ENCODE measurements at places on chromosomes 12 and 14.

- DNase-seq, result no peak
Measured at GRCh38 chr12:116434155-116435011, 124.8 kb upstream of the MAP1LC3B2 start.

DNA sequence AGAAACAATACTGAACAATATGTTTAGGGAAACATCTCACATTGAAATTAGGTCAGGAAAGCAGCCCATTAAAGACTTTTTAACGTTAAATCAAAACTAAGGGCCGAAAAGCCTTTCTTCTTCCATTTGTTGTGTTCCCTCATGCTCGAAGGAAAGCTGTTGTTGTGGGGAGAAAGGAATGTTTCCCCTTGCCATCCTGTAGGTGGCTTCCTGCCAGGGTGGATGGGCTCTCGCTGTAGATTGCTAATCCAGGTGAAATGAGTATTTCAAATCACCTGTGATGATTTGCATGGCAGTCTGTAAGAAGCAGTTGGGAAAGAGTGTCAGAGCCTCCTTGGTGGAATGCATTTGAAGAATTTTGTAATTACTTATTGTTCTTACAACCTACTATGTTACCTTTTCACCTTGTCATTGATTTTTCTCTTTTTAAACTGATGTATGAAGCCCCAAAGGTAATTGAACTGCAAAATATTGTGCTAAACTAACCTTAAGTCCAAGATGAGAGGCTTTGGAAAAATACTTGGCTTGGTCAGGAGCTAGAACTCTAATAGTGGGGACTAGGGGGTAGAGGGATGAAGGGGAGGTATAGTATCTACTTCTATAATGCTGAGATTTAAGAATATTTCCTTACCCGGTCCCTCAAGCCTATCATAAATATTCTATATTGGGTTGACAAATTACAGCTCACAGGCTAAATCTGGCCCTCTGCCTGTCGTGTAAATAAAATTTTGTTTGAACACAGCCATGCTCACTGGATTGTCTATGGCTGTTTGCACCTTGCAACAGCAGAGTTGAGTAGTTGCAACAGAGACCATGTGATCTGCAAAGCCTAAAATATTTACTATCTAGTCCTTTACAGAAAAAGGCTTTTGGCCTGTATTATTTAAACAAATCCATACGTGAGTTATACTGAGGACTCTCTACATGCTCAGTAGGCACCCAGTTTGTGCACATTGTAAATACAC lies 7.7 kb upstream of the DCP1B start:
- no peak for DNase-seq

GRCh38 chr14:84493779-84494178 lies 1036.2 kb upstream of the FLRT2 start:
- no peak for DNase-seq

GRCh38 chr12:79737875-79738718 lies 47.3 kb upstream of the PAWR start:
- no peak for DNase-seq

GRCh38 chr12:53252349-53252916 lies 15.7 kb upstream of the ESPL1 start:
- no peak for DNase-seq

- no peak for DNase-seq
Measured at GRCh38 chr12:400828-401227, 616 bp upstream of the CCDC77 start.

GRCh38 chr12:16385782-16386646 lies 38.6 kb downstream of the MGST1 start:
- no peak for DNase-seq

DNA sequence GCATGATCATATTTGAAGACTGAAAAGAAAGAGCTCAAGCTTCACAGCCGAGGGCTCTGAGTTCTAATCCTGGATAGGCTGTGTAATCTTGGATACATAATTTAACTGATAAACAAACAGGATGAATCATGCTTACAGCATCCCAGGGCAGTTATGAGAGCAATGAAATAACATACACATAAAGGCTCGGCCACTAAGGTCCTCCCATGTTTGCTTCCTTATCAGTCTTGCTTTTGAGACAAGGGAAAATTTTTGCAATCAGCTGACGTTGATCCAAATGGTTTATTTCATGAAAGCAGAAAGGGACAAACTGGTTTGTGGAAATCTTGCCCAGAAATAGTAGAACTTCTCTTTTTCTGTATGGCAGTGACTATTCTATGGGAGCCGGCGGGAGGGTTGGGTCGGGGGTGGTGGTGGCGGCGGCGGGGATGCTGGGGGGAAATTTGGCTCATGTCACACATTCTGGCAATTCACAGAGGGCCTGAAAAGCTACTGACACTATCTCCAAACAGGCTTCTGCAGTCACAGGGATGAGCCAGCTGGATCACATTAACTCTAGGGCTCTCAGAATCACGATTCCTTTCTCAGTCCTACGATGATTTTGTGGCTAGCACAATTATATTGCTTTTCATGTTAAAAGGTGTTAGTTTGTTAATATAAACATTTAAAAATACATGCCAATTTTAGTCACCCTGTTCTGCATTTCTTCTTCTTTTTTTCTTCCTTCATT lies 124.5 kb downstream of the SLC8A3 start:
- DNase-seq, result no peak

DNA sequence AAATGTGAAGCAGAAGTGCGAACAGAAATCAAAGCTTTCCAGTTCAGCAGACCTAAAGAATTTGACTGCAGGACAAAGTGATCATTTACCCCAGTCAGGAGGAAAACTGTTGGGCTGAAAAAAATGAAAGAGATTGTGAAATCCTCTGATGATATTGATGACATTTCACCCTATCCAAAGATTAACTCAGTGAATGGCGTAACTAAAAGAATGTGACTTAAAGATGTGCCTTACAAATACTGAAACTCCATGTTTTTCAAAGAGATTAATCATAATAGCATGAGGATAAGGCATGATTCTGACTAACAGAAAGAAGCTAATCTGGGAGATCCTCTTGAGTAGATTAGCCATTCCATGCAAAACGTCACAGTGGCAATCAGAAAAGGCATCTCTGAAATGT lies 225.6 kb downstream of the DUSP6 start:
- no peak for DNase-seq

DNA sequence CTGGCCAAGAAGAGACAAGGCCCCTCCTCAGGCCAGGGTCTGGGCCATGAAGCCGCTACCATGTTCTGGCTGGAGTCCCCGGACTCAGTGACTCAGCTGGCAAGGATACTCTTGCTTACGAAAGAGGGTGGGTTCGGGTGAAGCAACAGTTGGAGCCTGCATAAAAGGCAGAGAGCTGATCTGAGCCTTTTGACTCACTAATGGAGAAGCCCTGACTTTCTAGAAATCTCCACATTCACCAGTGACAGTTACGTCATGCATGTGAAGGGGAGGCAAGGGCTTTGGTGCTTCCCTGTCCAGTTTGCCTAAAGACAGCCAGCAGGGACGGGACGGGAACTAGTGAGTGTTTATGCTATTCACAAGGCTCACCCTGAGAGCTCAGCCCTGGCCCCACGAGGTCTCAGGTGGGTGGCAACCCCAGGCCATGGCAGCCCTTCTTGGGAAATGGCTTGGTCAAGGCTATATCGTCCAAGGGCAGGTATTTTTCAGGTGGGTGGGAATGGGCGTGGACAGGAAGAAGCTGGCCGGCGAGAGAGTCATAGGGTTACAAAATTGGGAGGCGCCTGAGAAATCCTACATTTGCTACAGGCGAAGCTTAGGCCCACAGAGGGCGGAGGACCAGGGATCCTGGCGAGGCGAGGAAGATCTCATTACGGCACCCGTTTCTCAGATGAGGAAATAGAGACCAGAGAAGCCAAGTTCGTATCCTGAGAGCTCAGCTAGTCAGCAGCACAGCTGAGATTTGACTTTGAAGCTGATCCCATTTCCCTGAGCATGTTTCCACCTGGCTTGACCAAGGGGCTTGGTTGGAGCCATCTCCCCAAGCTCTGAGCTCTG lies 314.6 kb downstream of the BCL11B start:
- DNase-seq, result no peak

GRCh38 chr12:122080149-122081082 lies 1.9 kb downstream of the MLXIP start:
- DNase-seq, result no peak

DNA sequence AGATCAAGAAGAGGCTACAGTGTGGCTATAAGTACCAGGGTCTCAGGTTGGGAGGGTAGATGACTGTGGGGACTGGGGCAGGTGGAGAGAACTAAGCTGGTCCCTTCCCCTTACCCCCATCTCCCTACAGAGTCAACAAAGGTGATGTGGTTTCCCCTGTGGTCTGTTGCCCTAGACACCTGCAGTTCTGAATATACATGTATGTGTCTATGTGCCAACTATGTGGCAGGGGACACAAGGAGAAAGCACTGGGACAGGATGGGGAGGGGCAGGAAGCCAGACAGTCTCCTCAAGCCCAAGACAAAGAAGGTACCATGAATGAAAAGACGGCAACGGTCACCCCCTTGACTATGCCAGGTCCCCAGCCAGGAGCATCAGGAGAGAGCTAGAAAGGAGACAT lies 4.5 kb upstream of the HDAC7 start:
- no peak for DNase-seq

DNA sequence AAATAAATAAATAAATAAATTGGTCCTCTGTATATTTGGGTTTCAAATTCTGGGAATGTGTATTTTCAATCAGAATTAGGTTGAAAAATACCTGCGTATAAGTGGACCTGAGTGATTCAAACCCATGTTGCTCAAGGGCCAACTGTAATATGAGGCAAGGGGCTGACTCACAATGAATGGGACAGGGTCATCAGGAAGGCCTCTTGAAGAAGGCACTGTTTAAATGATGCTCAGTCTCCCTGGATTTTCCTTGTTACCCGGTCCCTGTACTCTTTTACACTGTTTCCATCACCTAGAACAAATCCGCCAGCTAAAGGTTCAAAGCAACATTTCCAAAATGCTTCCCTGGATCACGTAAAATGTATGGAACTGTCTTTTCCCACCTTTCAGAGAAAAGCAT lies 3.8 kb downstream of the PSMB5 start:
- DNase-seq, result no peak

GRCh38 chr14:97724265-97724731 lies 927.1 kb downstream of the VRK1 start:
- no peak for DNase-seq

DNA sequence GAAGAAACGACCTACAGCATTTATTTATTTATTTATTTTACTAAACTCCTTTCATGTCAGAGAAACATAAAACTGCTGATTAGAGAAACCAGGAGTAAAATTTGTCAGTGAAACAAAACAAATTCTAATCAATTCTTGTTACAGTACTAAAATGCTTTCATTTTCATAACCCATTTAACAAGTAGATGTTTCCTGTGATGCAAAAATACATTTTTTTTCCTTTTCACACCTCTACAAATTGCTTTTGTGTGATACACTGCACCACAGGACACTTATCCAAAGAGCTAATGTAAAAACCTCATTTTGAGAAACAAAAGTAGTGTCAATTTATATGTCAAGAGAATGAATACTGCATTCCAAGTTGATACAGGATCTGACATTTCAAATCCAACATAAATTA lies 155.1 kb downstream of the SYT1 start:
- DNase-seq, result no peak

DNA sequence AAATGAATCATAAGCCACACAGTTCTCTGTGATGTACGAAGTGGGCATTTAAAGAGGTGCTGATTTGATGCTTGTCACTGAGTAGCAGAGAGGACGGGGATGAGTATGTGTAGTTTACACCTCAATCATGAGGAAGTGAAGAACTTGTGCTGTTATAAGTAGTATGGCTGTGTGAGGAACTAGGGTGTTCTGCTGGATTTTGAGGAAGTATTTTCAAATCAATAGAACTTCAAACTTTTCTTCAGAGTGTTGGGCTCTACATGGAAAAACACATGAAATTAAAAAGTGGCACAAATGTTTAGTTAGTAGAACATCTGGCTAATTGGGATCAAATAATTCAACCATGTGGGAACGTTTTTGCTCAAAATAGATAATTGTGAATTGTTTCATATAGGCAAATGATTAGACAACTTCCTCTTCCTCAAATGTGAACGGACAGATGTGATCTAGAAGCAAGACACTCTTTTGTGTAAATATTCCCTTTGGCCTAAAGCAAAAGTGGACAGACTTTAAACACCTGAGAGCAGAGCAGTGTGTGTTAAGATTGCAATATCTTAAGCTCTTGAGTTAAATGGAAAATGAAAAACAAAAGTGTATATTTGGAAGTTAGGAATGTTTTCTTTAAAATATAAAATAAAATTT lies 168.5 kb downstream of the NAV3 start:
- DNase-seq, result no peak

- no peak for DNase-seq
Measured at GRCh38 chr12:52147367-52147963, 44.3 kb downstream of the KRT80 start.

GRCh38 chr12:11825278-11825677 lies 175.8 kb downstream of the ETV6 start:
- DNase-seq, result no peak

- DNase-seq, result no peak
Measured at GRCh38 chr12:58844161-58844560, 76.1 kb downstream of the LRIG3 start.
